ENCODE measurements at places on chromosomes 7 and 10. TPM values are rescaled to one million over a fixed set of nuclear protein-coding genes. Genes with fewer than 3 reads are reported as not detected.

Gene PLXNA4
- 2.8 TPM for total RNA-seq

Gene MKX
- 23.7 TPM for total RNA-seq

Gene GDF10
- not detected for total RNA-seq

Gene ACTL6B
- not detected for total RNA-seq

Gene BTBD16
- not detected for total RNA-seq

Gene ASAH2B
- 2.9 TPM for total RNA-seq

Gene MMP21
- not detected for total RNA-seq

Gene DIP2C
- 23.0 TPM for total RNA-seq

Gene TBC1D12
- total RNA-seq: 16.9 TPM

Gene DYDC1
- not detected for total RNA-seq

Measured in hair follicle dermal papilla cell (primary cell).